ENCODE measurements at places on chromosomes 13 and 19. TPM values are rescaled to one million over a fixed set of nuclear protein-coding genes. Genes with fewer than 3 reads are reported as not detected.

GRCh38 chr13:32645854-32646253 lies 59.6 kb downstream of the PDS5B start:
- no peak for DNase-seq

- no peak for DNase-seq
These were observed 37.7 kb downstream of the RGCC start for GRCh38 chr13:41495044-41495443.

- DNase-seq = no peak
These were observed 653.7 kb downstream of the DACH1 start for GRCh38 chr13:71213252-71213821.

DNA sequence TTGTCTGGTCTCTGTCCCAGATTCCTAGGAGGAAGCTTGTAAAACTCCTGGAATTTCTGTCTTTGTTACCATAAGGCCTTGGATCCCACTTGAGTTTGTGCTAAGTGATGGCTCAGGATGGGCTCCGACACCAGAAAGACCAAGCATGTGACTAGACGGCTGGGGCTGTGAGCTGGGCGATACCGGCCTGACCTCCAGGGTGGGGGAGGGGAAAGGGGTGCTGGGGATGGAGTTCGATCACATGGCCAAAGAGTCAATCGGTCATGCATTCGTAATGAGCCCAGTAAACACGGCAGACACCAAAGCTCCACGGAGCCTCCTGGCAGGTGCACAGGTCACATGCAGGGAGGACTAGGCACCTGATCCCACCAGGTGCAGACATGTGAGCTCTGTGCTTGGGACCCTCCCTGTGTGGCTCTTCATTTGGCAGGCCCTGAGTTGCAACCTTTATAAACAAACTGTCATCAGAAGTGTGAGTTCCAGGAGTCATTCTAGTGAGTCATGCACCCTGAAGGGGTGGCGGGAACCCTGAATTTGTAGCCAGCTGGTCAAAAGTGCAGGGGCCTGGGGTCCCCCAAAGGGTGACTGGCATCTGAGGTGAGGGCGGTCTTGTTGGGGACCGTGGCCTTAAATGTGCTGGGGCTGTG lies 27.1 kb downstream of the ELAVL1 start:
- DNase-seq = no peak

DNA sequence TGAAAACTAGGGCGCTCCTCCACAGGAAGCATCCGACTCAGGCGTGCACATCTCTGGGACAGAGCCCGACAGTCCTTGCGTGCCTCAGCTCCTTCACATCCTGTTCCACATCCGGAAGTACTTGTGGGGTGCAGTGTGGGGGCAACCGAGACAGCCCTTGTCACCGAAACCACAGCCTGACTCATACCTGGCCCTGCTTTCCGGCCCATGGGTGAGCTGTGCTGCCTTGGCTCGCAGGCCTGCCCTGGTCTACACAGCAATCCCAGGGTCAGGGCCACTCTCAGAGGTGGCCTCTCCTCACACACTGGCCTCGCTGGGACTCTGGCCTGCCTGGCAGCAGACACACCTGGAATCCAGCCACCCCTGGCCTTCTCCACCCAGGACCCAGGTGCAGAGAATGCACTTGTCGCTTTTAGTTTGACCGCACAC lies 100.4 kb downstream of the STK24 start:
- peak; percentile 92 for DNase-seq

GRCh38 chr13:76976490-76976889 lies 15.4 kb upstream of the CLN5 start:
- DNase-seq = no peak

GRCh38 chr13:63088226-63088625 lies 1672.6 kb upstream of the PCDH20 start:
- no peak for DNase-seq

GRCh38 chr19:35414442-35414841 lies 33.6 kb upstream of the FFAR2 start:
- no peak for DNase-seq

- no peak for DNase-seq
These were observed 143.5 kb downstream of the DCT start for GRCh38 chr13:94335761-94336526.

- no peak for DNase-seq
These were observed 51.4 kb downstream of the UBL3 start for GRCh38 chr13:29799041-29799440.

GRCh38 chr13:109725297-109725696 lies 61.1 kb downstream of the IRS2 start:
- no peak for DNase-seq

- no peak for DNase-seq
These were observed 840 bp upstream of the LILRA4 start for GRCh38 chr19:54339646-54340358.

DNA sequence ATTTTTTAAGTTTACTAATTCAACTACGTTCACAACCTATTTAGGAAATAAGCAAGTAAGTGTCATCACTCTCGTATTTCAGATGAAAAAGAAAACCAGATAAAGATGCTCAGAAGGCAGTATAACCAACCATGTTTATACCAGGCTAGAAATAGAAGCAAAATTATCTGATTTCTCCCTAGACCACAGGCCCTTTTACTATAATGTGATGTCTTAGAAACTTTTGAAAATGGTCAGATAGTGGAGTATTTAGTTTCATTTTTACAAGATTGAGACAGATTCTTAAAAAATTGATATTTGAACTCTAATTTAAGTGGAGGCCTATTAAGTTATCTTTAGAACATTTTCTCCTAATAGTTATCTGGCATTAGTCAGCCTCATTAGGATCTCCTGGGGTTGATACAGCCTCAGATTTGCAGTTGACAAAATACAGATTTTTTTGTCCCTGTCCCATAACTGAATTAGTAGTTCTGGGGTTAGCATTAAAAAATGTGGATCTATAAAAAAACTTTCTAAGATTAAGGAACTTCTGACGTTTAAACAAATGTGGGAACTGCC lies 818.7 kb upstream of the PCDH9 start:
- DNase-seq = no peak

- DNase-seq = no peak
These were observed 5.3 kb upstream of the DOCK9 start for GRCh38 chr13:98983182-98983581.

GRCh38 chr13:110330491-110331011 lies 23.5 kb downstream of the COL4A2 start:
- DNase-seq = no peak

Gene TNFSF13B
- 0.91 TPM for total RNA-seq

Gene ZNF610
- 0.67 TPM for total RNA-seq

Gene ZNF625
- total RNA-seq = 1.6 TPM

Gene C1QTNF9
- total RNA-seq = not detected

Gene IL12RB1
- not detected for total RNA-seq

Measured in lower leg skin (tissue), 4 donors.